ENCODE measurements at places on chromosomes 2 and 18.
A peak's percentile ranks its signal among the peaks of the same experiment; 100 is the strongest.

DNA sequence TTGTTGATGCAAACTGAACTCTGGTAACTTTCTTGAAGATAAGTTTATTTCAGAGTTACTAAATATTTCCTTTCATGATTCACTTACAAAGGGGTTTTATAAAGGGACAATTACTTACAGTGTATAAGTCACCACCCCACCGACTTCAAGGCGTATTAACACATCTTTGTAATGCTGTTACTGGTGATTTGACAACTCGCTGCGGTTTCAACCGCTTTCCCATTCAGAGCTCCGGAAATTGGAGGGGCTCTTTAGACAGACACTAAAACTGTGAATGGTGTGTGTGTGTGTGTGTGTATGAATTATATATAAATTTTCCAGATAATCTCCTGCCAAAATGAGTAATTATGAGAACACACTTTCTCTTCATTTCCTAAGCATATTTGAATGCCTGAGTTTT lies 4.9 kb downstream of the TM4SF20 start:
- no peak for DNase-seq

DNA sequence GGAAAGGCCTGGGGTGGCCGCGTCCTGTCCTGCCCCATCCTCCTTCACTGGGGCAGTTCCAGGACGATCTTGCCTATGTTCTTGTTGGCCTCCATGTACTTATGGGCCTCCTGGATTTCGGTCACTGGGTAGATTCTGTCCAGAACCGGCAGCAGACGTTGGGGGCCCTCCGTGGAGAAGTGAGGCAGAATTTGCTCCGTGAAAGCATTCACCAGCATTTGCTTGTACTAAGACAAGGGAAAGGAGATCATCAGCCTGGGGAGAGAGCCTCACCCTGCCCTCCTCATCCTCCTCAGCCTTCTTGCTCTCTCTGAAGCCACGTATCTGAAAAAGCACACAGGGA lies 1.4 kb upstream of the SF3B6 start:
- no peak for DNase-seq

- no peak for DNase-seq
Observed at GRCh38 chr2:56801770-56802169, 618.0 kb downstream of the CCDC85A start.

- DNase-seq, result no peak
Observed at GRCh38 chr2:150027164-150027563, 439.6 kb upstream of the MMADHC start.

- no peak for DNase-seq
Observed at GRCh38 chr2:224958873-224959272, 83.4 kb downstream of the DOCK10 start.

GRCh38 chr18:23113576-23113975 lies 21.7 kb upstream of the CABLES1 start:
- DNase-seq, result no peak

- DNase-seq, result no peak
Observed at GRCh38 chr2:31997653-31998052, 13.2 kb downstream of the MEMO1 start.

DNA sequence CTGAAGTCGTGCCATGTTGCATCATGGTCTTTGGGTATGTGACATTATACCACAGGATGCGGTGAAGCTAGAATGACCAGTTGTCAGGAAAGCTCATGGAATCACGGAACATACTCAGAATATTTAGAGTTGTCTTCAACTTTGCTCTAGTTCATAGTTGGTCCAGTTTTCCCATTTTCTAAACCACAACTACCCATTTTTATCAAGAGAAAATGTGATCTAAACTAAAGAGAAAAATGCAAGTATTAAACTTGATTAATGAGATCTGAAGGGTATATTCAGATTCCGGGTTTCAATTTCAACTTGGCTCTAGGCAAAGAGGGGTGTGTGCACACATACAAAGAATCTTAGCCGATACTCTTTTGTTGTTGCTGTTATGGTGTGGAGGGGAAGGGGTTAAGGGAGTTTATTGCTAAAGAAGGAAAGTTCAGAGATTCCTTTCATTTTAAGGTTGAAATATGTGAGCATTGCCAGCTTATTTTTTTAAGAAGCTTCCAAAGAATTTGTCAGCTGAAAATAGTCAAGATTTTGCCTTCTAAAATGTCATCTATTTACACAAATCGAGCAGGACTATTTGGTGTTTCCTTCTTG lies 516.6 kb upstream of the ZEB2 start:
- DNase-seq, result no peak

GRCh38 chr2:96756788-96757476 lies 3.8 kb upstream of the CNNM4 start:
- DNase-seq, result no peak

- no peak for DNase-seq
Observed at GRCh38 chr2:195057001-195057400, 600.0 kb upstream of the SLC39A10 start.

- DNase-seq, result peak; percentile 63
Observed at GRCh38 chr2:127086990-127087790, 19.8 kb downstream of the BIN1 start.

DNA sequence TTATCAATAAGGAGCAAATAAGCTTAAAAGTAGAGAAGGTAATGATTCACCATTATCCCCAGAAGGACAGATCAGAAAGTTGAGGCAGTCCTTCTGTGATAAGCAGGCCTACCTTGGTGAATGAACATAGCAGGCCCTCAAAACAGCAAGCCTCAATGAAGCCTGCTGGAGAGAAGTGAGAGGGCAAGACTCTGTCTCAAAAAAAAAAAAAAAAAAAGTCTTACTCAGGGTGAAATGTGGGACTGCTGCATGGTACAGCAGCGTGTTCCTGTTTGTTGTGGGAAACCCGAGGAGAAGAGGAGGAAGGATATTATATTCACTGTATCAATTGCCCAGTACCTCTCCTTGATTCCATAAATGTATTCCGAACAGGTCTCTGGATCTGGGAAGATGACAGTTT lies 8.7 kb upstream of the HAT1 start:
- DNase-seq, result no peak

- DNase-seq, result no peak
Observed at GRCh38 chr2:61178603-61179545, 16.9 kb downstream of the C2orf74 start.

DNA sequence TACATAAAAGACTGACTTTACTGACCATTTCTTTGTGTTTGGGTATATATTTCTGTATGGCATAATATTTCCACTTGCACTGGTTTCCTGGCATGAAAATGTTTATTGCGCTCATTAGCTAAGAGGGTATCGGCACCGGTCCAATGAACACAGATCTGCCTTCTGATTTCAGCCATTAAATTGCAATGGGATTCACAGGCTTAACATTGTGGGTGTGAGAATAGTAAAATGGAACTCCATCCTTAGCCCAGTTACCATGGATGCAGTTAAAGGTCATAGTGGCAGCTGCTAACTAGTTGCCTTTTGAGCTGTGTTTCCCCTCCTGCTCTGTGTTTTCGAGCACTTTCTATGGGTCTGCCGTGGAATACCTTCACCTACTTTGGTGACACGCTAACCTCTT lies 352.6 kb upstream of the POU3F3 start:
- DNase-seq, result no peak

- DNase-seq, result no peak
Observed at GRCh38 chr2:224310943-224311625, 90.8 kb downstream of the FAM124B start.

GRCh38 chr2:2134037-2134436 lies 197.0 kb downstream of the MYT1L start:
- no peak for DNase-seq

GRCh38 chr2:96320326-96320725 lies 4.8 kb upstream of the ITPRIPL1 start:
- DNase-seq, result no peak

GRCh38 chr18:74819433-74820059 lies 221.9 kb downstream of the ZNF407 start:
- DNase-seq, result no peak

GRCh38 chr2:165787334-165787733 lies 6.7 kb downstream of the GALNT3 start:
- DNase-seq, result no peak

- DNase-seq, result no peak
Observed at GRCh38 chr2:64142741-64143168, 1.5 kb downstream of the PELI1 start.

- peak; percentile 66 for DNase-seq
Observed at GRCh38 chr2:215692387-215693079, 256.7 kb upstream of the FN1 start.

DNA sequence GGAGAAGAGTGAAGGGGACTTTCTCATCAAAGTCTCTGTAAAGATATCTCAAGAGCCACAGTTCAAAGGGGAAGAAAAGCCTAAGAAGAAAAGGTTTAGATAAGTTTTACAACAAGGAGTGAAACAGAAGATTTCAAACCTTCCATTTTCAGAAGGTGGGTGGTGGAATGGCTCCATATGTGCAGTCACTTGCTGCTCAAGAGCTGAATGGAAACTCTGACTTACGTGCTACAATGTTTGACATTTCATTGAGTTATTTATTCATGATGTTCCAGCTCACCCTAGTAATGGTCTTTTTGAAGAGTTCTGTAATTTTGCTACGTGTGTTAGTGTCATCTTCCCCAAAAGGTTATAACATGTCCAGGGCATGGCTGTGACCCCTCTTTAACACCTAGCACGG lies 21.7 kb downstream of the LCT start:
- DNase-seq, result no peak

DNA sequence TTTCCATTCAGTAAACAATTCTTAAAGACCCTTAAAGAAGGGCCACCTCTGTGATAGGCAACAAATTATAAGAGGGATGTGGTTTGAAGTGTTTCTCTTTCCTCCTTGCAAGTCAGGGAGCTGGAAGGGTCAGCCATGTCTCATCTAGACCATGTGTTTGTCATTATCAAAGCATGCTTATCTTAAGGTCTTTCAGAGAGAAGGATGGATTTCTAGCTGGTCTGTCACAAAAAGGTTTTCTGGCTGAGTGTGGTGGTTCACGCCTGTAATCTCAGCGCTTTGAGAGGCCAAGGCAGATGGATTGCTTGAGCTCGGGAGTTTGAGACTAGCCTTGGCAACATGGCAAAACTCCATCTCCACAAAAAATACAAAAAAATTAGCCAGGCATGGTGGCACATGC lies 59.2 kb upstream of the PEX13 start:
- no peak for DNase-seq

DNA sequence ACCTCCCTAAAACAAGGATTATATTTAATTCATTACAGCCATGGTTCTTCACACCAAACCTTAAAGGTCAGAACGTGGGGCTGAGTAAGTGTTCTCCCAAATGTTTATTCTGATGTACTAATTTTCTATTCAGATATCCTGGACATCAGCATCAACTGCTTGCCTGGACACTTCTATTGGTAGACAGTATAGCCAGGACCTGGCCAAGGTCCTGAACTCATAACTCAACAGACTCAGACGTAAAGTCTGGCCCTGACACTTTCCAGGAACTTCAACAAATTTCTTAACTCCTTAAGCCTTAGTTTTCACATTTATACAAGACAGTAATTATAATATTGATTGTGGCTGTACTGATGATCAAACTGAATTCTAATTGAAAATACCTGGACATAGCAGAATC lies 89.1 kb downstream of the AKAIN1 start:
- DNase-seq, result no peak
